ENCODE measurements at places on chromosomes 1 and 21. TPM values are rescaled to one million over a fixed set of nuclear protein-coding genes. Genes with fewer than 3 reads are reported as not detected.
A peak's percentile ranks its signal among the peaks of the same experiment; 100 is the strongest.

DNA sequence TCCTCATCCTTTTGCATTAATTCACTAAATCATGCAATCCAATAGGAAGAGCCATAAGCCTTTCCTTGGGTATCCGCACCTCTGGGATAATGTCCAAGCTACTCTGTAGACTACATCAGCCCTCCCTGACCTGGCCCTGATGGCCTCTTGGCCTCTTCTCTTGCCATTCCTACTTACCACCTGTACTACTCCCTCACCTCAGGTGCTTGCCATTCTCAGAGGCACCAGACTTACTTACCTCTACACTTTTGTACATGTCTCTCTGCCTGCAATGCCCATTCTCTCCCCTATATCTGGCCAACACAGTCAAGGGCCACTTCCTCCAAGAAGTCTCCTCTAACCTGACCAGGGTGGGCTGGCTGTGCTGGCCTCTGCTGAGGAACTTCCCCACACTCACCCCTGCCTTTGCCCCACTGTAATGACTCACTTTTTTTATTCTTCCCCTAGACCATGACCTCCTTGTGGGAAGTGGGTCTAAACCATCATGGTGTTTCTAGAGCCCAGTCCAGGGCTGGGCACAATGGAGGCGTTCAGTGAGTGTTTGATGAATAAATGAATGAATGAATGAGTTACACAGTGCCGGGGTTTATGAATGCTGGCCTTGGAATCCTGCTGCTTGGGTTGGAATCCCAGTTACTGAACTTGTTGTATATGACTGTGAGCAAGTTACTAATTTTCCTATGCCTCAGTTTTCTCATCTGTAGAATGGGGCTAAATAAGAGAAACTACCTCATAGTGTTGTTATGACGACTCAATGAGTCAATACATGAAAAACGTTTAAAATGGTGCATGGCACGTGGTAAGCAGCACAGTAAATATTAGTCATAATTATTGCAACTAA, 179.8 kb downstream of the FOXD2 start:
- no peaks in the 10 kb centered on the region for H3K4me1 ChIP-seq
- no peak overlapping the region for H3K4me3 ChIP-seq

DNA sequence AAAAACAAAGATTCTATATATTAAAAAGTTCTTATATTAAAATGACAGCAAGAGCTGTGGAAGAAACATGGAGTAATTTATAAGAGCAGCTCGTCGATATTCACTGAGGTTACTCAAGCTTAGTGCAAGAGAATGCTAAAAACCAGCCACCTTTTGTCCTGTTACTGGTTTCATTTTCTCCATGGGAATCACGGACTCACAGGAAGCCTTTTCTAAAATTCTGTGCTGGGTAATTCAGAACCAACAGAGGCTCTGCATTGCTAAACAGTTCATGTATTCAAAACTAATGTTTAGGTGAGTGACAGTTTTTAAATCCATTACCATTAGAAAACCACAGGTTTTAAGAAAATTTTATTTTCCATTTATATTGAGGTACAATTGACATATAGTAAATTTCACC, 147.8 kb upstream of the MAP1LC3C start:
- no peaks in the 10 kb centered on the region for H3K4me1 ChIP-seq
- H3K36me3 ChIP-seq = no peaks in the 10 kb centered on the region
- DNase-seq = no peak
- H3K27me3 ChIP-seq = no peaks in the 10 kb centered on the region

DNA sequence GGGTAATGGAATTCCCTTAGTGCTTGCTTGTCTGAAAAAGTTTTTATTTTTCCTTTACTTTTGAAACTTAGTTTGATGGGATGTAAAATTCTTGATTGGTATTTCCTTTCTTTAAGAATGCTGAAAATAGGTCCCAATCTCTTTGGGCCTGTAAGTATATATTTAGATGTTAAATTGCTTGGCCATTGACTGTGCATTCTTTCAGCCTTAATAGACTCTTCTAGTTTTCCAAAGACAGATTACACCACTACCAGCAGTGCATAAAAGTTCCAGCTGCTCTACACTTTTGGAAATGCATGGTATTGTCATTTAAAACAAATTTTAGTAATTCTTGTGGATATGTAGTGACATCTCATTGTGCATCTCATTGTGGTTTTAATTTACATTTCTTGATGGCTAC, 464.8 kb upstream of the USP24 start:
- no peak for DNase-seq
- no peak overlapping the region for H3K4me3 ChIP-seq
- no peaks in the 10 kb centered on the region for H3K4me1 ChIP-seq
- H3K27me3 ChIP-seq = no peaks in the 10 kb centered on the region
- no peak overlapping the region for H3K27ac ChIP-seq

GRCh38 chr1:183842795-183843144, 37.9 kb downstream of the RGL1 start:
- peak overlapping the region; percentile 74 for H3K27ac ChIP-seq
- peaks cover 55% of the 10 kb centered on the region for H3K4me1 ChIP-seq
- no peaks in the 10 kb centered on the region for H3K27me3 ChIP-seq
- H3K36me3 ChIP-seq = peaks cover 2% of the 10 kb centered on the region

DNA sequence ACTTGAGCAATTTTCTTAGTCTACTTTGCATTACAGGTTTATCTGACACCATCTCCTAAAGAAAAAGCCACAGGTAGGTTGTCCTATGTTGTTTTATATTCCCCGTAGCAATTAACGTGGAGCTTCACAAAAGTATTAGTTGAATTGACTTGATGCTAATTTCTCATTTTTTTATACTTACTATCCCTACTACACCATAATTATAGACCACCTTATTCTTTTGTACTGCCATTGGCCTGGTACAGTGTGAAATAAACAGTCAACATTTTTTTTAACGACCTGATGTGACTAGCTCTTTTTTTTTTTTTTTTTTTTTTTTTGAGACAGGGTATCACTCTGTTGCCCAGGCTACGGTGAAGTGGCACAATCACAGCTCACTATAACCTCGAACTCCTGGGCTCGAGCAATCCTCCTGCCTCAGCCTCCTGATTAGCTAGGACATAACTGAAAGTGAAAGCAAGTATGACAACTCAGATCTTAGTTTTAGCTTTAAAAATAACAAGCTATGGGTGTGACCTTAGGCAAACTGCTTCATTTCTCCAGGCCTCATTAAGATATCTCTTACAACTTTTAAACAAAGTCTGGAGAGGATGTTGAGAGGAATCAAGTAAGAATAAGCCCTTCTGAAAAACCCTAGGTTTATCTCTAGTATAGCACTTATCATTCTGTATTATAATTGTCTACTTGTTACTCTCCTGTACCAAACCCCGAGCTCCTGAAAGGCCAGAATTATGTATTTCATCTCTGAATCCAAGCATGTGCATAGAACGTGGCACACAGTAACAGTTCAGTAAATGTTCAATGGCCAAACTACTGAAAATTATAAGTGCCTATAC, 49.5 kb downstream of the LUZP1 start:
- H3K27me3 ChIP-seq = no peaks in the 10 kb centered on the region
- no peaks in the 10 kb centered on the region for H3K36me3 ChIP-seq
- no peak overlapping the region for H3K4me3 ChIP-seq
- H3K27ac ChIP-seq = peak overlapping the region; percentile 24
- peaks cover 45% of the 10 kb centered on the region for H3K4me1 ChIP-seq

The FMOD gene
- polyA plus RNA-seq = 0.10 TPM

The KLHDC7A gene
- not detected for polyA plus RNA-seq

The LCE1A gene
- polyA plus RNA-seq = not detected

All from endothelial cell of umbilical vein (primary cell).